ENCODE measurements at places on chromosomes 3 and 15.
A peak's percentile ranks its signal among the peaks of the same experiment; 100 is the strongest.

- no peak for DNase-seq
These were observed 328.5 kb downstream of the MECOM start for GRCh38 chr3:169334991-169335390.

DNA sequence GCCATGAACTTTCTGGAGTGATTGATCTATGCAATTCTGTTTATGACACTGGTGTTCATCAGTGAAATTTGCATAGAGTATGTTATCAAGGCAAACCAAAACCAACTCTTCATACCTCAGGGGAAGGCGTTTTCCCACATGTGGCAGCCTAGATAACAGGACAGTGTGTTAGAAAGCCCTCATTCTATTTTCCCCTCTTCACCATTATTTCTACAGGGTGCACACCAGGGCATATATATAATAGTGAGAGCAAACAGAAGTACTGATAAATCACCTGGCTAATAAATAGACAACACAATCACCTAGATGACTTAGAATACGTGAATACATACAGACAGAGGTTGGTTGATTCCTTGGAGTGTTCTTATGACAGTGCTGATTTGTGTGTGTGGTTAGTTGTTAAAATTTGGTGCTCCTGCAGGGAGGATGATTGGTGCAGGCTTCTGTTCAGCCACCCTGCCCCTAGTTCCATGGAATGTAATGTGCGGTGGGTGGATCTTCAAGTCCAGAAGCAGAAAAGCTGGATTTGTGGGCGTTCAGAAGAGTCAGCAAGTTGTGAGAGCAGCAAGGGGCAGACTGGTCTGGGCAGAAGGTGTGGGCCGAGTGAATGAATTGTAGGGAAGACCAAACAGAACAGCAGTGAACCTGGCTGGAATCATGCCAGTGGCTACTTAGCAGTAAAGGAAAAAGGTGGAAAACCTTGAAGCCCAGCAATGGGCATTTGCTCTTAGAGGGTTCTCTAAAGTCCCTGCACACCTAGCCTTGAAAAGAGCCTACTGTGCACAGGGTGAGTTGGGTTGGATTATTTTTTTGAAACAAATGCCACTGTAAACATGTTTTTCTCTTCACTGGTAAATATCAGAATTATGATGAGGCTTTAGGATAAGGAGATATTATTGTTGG is 11.7 kb upstream of the RARRES1 start:
- peak; percentile 90 for DNase-seq

- DNase-seq = no peak
These were observed 7.9 kb upstream of the WDR6 start for GRCh38 chr3:48999085-48999858.

DNA sequence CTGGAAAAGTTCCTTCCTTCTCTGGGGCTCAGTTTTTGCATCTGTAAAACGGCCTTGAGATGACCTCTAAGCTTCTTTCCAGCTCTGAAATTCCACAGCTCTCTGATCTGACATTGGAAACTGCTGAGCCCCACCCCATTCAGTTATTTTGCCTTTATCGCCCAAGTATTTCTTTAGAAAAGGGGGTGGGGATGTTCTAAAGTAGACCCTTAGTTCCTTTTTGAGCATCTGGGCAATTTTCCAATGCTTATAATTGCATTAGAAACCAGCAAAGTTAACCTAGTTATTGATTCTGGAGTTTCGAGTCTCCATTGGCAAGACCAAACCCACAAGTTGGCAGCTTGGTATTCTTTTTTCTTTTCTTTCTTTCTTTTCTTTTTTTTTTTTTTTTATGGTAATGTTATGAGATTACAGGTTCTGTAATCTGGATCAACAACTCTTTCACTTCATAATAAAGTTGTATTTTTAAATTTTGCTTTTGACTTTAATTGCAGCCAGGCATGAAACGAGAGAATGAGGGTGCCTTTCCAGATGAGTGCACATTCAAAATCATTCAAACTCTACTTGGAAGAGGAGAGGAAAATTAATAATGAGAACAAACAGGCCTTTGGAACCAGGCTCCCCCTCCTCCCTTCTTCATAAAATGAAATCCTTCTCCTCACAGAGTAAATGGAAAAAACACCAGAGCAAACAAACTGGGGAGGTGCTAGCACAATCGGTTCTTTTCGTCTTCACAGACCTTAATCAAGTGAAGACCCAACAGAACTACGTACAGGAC is 76.8 kb upstream of the LRIG1 start:
- DNase-seq = no peak

DNA sequence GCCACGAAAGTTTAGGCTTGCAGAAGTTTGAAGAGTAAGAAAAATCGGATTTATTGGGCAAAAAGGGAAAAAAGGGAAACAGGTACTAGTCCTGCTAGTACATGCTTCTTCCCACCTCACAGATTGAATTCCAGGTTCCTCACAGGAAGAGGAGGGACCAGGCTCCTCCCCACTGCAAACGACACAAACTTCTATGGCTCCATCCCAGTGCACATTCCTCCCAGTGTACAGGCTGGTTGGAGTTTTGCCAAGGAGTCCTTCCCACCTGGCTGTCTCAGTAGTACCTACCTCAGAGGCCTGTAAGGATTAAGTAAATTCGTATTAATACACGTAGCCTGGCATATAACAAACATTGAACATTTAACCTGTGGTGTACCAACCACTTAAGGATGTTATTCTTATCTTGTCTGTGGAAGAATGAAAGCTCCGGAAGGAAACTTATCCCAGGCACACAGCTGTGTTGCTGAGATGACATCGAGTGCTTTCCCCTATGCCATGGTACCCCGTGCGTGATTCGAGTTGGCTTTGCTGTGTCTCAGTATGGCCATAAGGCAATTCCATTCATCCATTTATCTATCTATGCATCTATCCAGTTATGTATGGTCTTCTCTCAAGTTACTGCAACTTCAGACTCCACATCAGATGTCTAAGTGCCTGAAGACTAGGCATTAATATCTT is 294.3 kb downstream of the LRTM1 start:
- DNase-seq = no peak

DNA sequence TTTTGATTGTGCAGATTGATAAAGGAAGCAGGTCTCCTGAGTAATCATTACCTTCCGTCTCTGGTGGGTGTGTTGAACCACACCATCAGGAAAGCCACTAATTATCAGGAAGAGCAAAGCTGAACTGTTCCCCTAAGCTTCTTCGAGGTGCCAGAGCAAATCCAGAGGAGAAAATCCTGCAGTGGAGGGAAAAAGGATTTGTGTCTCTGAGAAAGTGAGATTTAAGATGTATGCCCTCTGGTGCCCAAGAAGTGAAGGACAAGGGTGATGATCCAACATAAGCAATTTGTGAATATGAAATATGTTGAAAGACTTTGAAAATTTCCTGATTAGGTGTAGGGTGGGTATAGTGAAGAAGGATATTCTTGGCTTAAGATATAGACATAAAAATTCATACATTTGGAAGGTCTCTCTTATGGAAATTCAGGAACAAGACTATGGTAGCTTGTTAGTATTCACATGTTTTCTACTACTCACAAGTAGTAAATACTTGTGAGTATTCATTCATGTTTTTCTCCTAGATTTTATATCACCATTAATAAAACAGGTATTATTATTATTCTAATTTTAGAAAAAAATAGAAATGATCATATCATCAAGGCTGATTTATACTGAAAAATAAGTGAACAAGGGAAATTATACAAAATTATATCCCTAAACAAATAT is 34.8 kb downstream of the COMMD2 start:
- peak; percentile 45 for DNase-seq

GRCh38 chr3:139975594-139976365 is 40.8 kb downstream of the CLSTN2 start:
- no peak for DNase-seq

DNA sequence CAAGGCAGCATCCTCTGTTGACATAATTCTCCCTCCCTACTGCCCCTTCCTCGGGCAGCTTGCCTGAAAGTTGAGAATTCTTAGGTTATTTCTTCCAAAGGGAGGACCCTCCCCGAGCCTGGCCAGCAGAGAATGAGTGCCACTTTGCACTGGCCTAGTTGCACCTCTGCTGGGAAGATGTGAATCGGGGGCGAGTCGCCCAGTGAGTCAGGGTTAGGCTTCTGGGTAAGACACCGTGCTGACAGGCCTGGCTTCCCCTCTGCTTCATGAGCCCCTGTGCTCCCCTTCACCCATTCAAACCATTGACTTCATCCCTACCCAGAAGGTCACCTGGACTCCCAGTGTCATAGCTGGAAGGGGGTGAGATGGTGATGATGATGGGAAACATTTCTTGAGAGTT is 82.3 kb downstream of the AAGAB start:
- no peak for DNase-seq

GRCh38 chr3:78348664-78349063 is 1308.8 kb downstream of the ROBO2 start:
- no peak for DNase-seq

GRCh38 chr3:19931180-19931692 is 2.8 kb downstream of the EFHB start:
- no peak for DNase-seq

GRCh38 chr3:27590437-27591298 is 106.5 kb upstream of the SLC4A7 start:
- no peak for DNase-seq

GRCh38 chr3:48440590-48440958 is 517 bp downstream of the TMA7 start:
- DNase-seq = no peak

- no peak for DNase-seq
These were observed 10.5 kb upstream of the PIK3CB start for GRCh38 chr3:138845181-138845601.

DNA sequence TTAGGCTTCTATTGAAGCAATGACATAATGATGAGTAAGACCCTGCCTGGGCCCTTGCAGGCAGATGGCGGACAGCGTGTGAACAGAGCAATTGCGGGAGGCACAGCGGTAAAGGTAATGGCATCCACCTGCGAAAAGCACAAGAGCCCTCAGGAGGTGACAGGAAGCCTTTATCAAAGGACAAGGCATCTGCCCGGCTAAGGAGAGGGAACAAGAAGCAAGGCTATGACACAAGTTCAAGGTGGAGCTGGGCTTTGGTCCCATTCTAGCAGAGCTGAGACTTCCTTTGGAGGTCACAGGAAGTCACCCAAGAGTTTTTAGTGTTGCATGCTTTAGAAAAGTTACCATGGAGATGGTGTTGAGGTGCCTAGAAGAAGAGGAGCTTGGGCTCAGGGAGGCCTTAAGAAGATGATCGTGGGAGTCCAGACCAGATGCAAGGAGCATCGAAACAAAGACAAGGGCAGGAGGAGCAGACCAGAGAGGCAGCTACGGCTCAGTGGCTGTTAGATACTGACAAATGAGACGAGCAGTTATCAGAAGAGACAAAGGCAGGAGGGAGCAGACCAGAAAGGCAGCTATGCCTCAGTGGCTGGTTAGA is 34.5 kb downstream of the OSBPL10 start:
- DNase-seq = no peak

GRCh38 chr3:57992452-57993213 is 15.6 kb upstream of the FLNB start:
- DNase-seq = no peak

DNA sequence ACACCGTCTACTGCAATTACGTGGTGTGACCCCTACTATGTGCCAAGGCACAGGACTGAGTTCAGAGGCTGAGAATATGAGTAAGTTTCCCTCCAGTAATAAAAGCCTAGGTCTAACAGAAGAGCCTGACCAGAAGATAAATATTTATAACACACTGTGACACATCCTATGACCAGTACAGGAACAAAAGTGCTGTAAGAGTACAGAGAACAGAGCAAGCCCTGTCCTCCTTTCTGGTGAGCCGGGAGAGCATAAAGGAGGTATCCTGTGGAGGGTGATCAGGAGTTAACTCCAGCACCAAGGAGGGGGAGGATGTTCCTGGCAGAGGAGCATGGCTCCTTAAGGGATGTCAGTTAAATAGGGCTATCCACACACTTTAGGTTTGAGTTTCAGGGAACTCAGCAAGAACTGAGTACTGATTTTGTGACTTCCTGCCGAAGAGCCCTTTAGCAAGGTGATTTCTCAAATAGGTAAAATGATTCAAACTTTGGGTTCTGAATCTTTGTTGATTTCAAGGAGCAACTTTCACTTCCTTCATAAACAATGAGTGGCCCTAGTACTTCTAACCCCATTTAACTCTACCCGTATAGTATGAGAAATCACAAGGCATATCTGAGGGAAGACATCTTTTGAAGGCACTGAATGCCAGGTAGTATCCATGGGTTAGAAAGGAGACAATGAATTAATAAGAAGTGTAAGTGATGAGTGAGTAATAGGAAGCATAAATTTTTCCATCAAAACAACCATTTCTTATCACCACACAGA is 198.0 kb downstream of the THRB start:
- no peak for DNase-seq

DNA sequence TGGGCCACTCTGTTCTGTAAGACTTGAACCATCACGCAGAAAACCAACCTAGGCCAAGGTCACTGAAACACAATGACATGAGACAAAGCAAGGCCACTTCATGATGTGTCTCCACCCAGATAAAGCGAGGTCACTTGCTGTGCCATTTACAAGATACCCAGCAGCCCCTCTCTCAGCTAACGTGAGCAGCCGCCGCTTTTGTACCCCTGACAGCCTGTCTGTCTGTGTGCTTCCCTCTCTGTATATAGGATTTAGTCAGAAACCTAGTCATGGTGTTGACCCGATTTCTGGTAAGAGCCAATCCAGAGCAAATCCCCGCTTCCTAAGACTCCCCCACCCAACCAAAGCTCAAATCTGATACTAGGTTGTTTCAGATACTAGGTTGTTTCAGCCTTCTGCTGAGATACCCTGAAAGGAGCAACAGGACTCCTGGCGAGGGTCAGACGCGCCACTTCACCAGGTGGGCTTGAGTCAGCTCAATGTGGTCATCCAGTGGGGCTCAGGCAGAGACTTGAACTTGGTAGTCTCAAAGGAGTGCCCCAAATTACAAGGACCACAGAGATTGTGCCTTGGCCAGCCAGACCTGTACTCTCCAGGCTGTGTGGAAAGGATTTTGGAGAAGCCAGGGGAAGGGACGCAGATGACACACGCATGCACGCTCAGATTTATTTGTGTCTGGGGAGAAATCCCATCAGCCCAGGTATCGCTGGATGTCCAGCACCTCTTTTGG is 3.1 kb upstream of the ZXDC start:
- no peak for DNase-seq

- no peak for DNase-seq
These were observed 5.7 kb downstream of the PTH1R start for GRCh38 chr3:46883054-46883829.

DNA sequence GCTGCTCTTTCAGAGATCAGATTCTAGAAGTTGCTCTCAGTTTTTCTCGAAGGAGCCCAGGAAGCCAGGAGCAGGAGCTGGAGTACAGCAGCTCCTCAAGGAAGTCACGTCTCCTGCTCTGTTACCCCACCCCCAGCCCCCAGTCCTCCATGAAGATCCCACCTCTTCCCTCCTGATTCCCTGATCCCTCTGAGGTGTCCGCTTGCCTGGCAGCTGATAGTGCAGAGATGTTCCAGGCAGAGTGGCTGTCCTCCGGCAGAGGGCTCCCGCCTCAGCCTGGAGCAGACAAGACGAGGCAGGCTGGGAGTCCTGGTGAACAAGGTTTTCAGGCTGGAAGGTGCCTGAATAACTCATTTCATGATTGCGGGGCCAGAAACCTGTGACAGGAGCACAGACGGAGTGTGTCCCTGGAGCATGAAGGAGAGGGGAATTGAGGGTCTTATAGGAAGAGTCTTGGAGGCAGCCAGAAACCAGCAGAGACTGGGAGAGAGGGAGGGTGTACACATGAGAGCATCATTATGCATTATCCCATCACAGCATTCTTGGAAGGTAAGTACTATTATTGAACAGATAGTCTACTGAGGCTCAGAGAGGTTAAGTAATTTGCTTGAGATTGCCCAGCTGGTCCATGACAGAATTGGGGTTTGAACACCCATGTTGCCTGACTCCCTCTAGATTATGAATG is 1.2 kb downstream of the HRH1 start:
- DNase-seq = peak; percentile 43

GRCh38 chr15:63833021-63833696 is 589 bp downstream of the HERC1 start:
- peak; percentile 63 for DNase-seq

GRCh38 chr3:187773233-187774184 is 28.2 kb upstream of the BCL6 start:
- DNase-seq = no peak

All from K562 (cell line).